ENCODE measurements at places on chromosomes 13 and 19.

DNA sequence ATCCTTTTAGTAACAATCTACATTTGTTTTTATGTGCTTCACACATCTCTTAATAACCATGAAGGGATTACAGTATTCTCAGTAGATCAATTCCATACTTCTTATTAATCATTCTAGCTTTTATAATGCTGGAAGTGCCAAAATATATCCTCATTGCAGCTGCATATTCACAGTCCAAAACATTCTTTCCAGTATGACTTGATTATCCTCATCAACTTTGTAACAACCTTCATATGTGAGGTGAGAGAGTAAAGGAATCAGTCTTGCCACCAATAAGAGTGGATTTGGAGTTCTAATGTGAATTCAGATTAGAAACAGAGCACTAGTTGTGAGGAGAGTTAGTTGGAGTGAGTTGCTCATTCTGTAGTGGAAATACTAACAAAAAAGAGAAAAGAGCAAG is 208.0 kb upstream of the SPRY2 start:
- no peak for DNase-seq

DNA sequence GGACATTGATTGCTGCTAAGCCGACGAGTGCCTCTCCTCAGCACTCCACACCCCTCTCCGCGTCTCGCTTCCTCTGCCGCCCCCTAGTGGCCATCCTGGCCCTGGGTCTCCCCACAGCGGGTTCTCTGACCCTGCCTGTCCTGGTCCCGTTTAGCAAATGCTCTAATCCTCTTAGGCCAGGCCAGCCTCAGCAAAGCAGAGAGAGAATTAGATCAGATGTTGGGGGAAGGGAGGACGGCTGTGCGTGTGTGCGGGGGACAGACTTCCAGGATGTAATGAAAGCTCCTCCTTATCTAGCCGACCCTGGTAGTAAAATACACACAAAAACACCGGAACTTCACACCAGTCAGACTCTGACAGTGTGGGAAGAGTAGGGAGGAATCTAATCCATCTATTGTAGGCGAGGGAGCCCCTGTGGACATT is 4.5 kb downstream of the TPRX2 start:
- peak; percentile 82 for DNase-seq

GRCh38 chr13:66402066-66402465 is 828.1 kb downstream of the PCDH9 start:
- no peak for DNase-seq

- no peak for DNase-seq
Observed at GRCh38 chr19:58007285-58007684, 4.7 kb upstream of the ZNF606 start.

DNA sequence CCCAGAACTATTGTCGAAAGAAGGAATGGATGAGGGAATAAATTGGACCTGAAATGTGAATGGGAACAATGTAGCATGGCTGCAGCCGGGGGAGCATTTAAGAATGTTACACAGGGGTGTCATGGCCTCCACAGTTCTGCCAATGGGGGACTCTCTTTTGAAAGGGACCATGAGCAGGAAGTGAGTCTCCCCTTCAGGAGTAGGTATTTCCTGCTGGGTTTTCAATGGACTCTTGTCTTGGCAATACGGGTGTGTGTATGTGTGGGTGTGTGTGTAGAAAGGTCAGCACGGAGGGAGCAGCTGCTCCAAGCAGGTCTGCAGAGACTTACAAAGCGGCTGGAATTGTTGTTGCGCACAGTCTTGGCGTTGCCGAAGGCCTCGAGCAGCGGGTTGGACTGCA is 24.4 kb downstream of the MYO1F start:
- peak; percentile 44 for DNase-seq

DNA sequence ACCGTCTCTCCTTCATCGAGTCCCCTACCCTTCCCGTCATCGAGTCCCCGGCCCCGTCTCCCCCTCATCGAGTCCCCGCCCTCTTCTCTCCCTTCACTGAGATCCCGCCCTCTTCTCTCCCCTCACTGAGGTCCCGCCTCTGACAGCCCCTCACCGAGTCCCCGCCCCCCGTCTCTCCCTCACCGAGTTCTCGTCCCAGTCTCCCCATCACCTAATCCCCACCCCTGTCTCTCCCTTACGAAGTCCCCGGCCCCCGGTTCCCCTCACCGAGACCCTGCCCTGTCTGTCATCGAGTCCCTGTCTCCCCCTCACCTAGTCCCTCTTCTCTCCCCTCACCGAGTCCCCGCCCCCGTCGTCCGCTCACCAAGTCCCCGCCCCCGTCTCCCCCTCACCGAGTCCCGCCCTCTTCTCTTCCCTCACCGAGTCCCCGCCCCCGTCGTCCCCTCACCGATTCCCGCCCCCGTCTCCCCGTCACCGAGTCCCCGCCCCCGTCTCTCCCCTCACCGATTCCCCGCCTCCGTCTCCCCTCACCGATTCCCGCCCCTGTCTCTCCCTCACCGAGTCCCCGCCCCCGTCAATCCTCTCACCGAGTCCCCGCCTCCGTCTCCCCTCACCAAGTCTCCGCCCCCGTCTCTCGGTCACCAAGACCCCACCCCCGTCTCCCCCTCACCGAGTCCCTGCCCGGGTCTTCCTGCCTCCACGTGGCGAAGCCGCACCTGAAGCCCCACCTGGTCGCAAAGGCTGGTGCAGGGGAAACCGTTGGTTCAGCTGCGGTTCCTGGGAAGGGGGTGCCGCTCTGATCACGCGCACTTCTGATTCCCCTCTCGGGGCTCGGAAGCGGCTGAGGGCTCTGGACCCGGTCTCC is 23.9 kb upstream of the ZNF846 start:
- DNase-seq: peak; percentile 56

DNA sequence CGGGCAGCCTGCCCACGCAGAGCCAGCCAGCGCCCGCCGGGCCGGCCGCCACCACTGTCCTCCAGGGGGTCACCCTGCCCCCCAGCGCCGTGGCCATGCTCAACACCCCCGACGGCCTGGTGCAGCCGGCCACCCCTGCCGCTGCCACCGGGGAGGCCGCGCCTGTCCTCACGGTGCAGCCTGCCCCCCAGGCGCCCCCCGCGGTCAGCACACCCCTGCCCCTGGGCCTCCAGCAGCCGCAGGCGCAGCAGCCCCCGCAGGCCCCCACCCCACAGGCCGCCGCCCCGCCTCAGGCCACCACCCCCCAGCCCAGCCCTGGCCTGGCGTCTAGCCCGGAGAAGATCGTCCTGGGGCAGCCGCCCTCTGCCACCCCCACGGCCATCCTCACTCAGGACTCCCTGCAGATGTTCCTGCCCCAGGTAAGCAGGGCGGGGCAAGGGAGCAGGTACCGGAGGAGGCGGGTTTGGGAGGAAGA is 32.3 kb upstream of the EHD2 start:
- DNase-seq: no peak

GRCh38 chr13:29465741-29466293 is 129.7 kb downstream of the SLC7A1 start:
- no peak for DNase-seq

GRCh38 chr19:10431943-10432735 is 11.8 kb downstream of the PDE4A start:
- DNase-seq: no peak

DNA sequence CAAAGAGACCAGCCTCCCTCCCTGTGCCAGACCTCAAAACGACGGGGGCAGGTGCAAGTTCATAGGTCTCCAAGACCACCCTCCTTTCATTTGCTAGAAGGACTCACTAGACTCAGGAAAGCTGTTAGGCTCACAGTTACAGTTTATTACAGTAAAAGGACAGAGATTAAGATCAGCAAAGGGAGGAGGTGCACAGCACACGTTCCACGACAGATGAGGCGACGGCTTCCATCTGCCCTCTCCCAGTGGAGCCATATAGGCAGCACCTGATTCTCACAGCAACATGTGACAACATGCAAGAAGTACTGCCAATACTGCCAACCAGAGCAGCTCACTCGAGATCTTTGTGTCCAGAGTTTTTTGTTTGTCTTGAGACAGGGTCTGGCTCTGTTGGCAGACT is 9.4 kb upstream of the CEACAM19 start:
- DNase-seq: no peak

GRCh38 chr13:100156788-100157187 is 67.9 kb downstream of the PCCA start:
- peak; percentile 35 for DNase-seq

- no peak for DNase-seq
Observed at GRCh38 chr13:95541911-95542474, 10.5 kb upstream of the CLDN10 start.

- no peak for DNase-seq
Observed at GRCh38 chr19:38616265-38616664, 1.5 kb downstream of the MAP4K1 start.

DNA sequence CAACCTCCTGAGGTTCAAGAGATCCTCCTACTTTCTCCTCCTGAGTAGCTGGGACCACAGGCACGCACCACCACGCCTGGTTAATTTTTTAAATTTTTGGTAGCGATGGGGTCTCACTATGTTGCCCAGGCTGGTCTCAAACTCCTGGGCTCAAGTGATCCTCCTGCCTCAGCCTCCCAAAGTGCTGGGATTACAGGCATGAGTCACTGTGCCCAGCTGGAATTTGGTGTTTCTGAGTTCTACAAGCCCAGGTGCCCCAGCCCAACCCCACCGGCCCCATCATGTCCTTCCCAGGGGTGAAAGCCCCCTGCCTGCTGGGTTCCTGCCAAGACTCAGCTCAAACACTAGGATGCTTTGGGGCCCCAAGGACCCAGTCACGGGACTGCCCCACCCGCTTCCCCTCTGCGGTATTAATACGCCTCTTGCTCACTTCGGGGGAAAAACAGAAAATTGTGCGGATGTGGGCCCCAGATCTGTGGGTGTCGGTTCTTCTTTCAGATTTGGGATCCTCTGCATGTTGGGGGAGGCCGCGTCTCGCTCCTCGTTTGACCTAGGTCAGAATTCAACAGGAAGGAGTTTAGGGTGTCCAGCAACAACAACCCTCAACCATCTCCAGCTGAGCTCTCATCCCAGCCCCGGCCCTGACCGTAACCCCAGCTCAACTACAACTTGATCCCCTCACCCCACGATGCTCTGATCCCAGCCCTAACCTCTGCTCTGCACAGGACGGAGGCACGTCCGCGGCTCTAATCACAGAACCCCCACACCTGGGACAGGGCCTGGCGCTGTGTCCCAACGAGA is 3.7 kb upstream of the FCER2 start:
- DNase-seq: no peak

DNA sequence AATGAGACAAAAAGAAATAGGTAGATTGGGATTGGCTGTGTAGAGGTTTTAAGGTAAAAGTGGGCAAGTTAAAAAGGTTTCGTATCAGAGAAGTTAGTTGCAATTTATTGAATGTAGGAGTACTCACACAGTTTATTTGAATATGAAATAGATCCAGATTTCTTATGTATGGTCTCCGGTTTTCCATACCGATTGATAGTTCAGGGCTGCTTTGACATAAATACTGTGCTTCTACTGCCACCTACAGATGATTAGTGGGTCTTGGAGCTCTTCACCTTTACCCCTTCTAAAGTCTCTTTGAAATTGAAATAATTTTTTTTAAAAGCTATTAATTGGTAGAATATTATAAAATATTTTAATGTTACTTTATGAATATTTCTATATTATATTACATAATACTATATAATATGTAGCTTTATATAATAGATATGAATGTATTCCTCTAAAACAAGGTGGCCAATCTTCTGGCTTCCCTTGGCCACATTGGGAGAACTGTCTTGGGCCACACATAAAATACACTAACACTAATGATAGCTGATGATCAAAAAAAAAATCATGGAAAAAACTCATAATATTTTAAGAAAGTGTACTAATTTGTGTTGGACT is 7.7 kb upstream of the GPR18 start:
- peak; percentile 26 for DNase-seq

GRCh38 chr13:91247768-91248167 is 99.7 kb upstream of the MIR17HG start:
- DNase-seq: no peak

DNA sequence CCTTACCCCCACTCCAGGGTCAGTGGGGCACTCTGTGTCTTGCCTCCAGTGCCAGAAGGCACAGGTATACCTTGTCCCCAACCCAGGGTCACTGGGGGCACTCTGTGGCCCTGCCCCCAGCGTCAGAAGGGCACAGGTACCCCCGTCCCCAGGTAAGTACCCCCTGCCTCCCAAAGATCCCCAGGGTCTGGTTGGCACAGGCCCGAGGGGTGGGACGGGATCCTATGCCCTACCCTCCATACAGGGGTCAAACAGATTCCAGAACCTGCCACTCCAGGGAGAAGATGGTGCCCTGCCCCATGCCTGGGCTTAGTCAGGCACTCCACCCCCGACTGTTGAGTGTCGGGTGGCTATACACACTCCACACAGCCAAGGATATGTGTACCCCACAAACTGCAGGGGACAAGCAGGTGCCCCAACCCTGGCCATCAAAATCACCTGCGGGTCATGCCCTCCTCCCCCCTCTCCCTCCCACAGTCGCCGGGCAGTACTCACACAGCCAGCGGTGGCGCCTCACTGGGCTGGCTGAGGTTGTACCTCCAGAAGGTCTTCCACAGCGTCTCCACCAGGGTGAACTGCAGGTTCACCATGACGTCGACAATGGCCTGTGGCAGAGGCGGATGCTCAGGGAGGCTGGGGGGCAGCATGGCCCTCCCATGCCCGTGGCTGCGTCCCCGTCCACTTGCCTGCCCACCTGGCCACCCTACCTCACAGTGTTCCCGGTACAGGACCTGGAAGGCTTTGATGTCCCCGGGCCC is 13.8 kb downstream of the DCAF15 start:
- no peak for DNase-seq

- no peak for DNase-seq
Observed at GRCh38 chr13:102909971-102910370, 64.1 kb downstream of the ERCC5 start.

- DNase-seq: no peak
Observed at GRCh38 chr13:24613755-24614154, 66.5 kb upstream of the ATP12A start.

DNA sequence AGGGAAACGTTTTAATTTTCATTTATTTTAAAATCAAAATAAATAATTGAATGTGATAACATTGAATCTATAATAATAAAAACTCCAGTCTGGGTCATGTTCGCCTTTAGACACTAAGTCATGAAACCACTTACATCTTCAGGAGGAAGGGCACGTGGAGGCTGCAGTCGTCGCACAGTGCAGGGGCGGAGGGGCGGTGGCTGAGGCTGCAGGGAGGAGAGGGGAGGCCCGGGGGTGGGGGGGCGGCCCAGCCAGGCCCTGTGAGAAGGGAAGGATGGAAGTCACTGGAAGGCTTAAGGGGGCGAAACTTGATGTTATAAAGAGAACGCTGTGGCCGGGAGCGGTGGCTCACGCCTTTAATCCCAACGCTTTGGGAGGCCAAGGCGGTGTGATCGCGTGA is 14.9 kb upstream of the LATS2 start:
- no peak for DNase-seq

- peak; percentile 65 for DNase-seq
Observed at GRCh38 chr19:4139614-4140236, 13.7 kb upstream of the CREB3L3 start.

- DNase-seq: no peak
Observed at GRCh38 chr19:1611353-1611752, 6.1 kb upstream of the UQCR11 start.

DNA sequence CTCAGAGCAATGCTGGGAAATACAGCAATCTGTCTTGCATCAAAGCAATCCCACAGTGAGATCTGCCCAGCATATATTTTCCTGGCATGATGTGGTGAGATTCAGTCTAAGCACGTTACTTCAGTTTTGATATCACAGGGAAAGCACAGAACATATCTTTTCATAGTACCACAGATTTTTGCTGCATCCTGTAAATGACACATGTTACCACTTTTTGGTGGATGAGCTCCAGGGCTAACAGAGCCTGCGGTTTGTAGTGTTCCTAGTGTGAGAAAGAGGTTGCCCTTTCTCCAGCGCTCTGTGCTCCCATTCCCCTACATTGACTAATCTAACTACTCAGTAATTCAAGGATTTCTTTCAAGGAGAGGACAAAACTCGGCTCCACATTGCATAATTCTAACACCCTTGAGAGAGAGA is 409.0 kb downstream of the GPC6 start:
- DNase-seq: no peak
